ENCODE measurements at places on chromosomes 2 and 18. TPM values are rescaled to one million over a fixed set of nuclear protein-coding genes. Genes with fewer than 3 reads are reported as not detected.
A peak's percentile ranks its signal among the peaks of the same experiment; 100 is the strongest.

Gene LAMA1
- total RNA-seq = 0.05 TPM

Gene ALPI
- total RNA-seq = not detected

Gene DTNA
- total RNA-seq = 9.6 TPM

Gene MAP2
- total RNA-seq = 7.4 TPM

Gene LYG1
- 3.8 TPM for total RNA-seq

Gene FEV
- not detected for total RNA-seq

Gene CAD
- total RNA-seq = 114 TPM

Gene CACNB4
- total RNA-seq = 2.0 TPM

Gene CDH20
- total RNA-seq = not detected

Gene EIF2AK3
- 8.9 TPM for total RNA-seq

Gene ECEL1
- total RNA-seq = not detected

- DNase-seq = no peak
Observed at GRCh38 chr2:222859786-222860612, 837 bp upstream of the ACSL3 start.

DNA sequence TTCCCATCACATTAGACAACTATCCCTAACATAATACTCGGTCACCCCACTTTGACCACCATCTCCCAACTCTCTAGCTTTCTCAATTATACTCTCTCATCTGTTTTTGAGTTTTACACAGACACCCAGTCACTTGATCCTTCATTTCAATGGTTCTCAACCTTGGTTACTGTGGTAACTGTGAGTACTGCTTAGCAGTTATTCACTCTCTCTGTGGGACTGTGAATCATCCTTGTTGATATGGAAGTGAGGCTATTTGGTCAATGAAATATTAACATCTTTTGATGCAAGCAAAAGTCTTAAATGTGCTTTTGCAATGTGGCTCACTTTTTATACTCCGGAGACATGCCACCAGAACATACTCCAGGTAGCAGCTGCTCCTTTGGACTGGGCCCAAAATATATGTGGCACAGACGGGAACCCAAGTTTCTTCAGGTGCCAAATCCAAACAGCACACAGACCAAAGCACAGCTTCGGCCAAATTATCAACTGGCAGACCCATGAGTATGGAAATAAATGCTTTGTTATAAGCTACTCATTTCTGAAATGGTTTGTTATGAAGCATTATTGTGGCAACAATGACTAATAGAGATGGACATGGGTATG, 75.0 kb upstream of the SLC25A52 start:
- no peak for DNase-seq

GRCh38 chr2:11949732-11950523, 203.5 kb downstream of the LPIN1 start:
- DNase-seq = no peak

DNA sequence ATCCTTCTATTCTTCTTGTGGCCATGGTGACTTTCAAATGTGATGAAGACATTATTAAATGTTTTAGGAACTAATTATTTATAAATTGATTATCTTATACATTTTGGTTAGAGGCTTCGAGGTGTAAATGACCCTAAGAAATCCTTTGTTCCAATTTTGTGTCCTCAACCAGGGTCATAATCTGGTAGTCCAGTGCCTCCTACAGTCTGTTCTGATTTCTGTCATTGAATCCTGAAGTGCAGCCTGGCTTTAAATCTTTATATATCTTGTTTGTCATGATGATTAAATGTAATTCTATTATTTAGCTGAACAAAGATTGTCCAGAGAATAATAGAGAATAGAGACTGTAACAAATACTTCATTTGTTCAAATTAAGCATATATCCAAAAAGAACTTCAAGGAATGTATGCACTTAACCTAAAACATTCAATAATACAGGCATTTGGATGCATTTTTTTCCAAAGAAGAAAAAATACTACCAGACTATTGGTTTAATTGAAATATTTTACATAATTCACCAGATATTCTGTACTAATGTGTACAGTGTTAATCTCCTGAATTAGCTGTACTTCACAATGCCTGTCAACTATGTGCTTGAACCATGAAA, 89.8 kb downstream of the PRPF40A start:
- peak; percentile 18 for DNase-seq

- peak; percentile 51 for DNase-seq
Observed at GRCh38 chr2:88307817-88308216, 137.7 kb downstream of the THNSL2 start.

DNA sequence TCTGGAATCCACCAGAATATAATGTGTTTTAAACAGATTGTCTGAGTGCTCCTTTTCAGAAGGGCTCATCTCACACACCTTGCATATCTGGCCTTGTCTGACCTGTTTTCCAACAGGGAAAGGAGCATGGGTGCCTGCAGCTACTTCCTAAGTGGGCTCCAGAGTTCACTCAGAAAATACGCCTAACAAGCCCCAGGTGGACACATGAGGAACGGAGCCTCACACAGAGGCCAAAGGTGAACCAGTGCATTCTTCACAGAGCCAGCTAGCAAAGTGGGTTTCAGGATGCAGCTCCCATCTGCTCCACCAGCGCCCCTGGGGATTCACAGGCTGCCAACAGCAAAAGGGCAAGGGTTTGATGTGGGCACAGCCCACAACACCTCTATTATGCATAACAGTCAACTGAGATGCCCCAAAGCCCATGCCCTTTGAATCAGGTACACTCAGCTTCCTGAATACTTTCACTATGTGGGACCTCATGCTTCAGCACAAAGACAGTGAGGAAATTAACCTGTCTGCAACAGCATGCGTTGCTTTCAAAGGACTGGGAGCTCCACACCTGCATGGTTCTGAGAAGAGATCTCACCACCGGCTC, 86.6 kb downstream of the CCBE1 start:
- DNase-seq = no peak

DNA sequence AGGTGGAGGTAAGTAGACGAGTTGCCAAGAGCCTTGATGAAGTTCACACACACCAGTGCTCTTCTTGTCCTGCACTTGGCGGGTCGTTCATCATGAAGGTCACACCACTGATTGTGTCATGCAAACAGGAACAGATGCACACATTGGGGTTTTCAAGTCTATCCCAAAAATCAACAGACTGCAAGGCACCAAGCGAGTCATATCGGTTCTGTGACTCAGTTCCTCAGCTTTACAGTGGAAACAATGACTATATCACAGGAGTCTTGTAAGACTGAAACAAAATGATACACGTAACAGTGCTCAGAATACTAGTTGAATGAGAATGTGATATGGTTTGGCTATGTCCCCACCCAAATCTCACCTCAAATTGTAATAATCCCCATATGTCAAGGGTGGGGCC, 526.9 kb upstream of the ID2 start:
- DNase-seq = no peak

- DNase-seq = no peak
Observed at GRCh38 chr2:29597035-29597434, 324.4 kb downstream of the ALK start.

DNA sequence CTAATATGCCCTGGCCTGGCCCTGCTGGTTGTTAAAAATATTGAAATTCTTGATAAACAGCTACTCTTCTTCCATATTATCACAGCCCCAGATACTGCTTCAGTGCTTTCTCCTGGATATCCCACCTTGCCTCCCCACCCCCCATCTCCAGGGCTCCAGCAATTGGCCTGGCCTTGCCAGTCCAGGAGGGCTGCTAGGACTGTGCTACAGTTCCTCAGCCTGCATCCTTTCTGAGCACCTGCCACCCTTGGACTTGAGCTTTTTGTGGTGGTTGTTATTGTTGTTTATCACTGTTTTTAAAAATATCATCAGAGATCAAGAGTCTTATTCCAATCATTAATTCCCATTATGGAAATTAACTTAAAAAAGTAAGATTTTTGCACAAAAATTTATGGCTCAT, 13.5 kb downstream of the HNMT start:
- no peak for DNase-seq

- DNase-seq = no peak
Observed at GRCh38 chr18:60861575-60861974, 471.7 kb upstream of the CDH20 start.

GRCh38 chr2:80256782-80257167, 47.8 kb downstream of the LRRTM1 start:
- no peak for DNase-seq

- DNase-seq = no peak
Observed at GRCh38 chr2:110834134-110834827, 101.9 kb downstream of the ACOXL start.

GRCh38 chr2:48219555-48220436, 310.2 kb upstream of the STON1 start:
- no peak for DNase-seq

DNA sequence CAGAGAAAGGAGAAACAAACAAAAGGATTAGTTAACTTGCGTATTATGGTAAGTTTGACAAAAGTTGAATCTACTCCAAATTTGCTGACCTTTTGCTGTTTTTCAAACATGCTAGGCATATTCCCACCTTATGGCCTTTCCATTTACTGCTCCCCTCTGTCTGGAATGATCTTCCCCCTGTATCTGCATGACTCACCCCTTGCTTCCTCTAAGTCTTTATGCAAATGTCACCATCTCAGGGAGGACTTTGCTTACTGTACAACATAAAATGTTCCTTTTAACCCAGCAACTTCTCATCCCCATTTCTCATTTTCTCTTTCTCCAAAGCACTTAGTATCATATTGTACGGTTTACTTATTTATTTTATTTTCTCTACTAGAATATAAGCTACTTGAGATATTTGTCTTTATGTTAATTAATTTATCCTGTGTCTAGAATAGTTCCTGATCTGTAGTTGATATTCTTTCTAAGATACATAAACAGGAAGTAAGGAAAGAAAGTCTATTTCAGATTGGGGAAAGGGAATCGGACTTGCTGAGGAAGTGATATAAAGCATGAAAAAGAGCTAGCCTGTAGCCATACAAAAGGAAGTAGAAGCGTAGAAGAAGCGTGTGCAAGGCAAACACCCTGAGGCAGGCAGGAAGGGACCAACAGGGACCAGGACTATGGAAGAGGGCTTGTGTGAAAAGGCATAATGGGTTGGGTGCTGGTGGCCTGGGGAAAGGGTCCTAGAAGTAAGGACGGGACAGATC, 144.9 kb upstream of the ERBB4 start:
- DNase-seq = no peak

DNA sequence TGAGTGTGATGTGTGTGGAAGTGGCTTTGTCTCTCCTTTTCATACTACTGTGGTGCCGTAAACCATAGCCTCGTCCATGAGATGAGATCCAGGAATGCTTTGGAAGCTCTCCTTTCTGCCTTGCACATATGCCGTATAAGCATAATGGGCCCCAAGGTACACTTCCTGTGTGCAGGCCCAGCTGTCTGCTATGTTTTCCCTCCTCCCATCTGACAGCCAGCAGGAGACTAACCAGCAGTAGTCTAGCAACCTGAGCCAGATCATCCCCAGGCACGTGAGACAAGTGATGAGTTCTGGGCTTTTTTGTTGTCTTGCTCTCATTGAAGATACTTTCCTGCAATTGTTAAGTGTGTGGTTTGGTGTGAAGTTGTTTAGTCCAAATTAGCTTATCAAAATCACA, 555.5 kb upstream of the LRRTM4 start:
- DNase-seq = no peak

DNA sequence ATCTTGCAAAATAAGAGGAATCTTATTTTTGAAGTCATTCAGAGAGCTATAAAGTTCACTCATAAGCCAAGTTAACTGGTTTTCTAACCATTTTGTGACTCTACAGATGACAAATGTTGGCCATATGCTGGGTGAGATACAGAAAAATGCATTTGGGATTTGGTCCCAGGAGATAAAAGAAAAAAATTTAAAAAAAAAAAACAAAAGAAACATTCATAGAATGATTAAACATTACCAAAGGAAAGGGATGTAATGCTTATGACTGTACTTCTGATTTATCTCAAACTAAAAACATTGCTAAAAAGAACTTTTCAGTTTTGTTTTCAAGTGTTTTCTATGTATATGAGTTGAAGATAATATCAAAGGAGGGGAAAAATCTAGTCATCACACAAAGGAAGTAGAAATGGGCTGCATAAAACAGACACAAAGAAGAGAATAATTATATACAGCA, 43.1 kb downstream of the PELI1 start:
- DNase-seq = no peak

DNA sequence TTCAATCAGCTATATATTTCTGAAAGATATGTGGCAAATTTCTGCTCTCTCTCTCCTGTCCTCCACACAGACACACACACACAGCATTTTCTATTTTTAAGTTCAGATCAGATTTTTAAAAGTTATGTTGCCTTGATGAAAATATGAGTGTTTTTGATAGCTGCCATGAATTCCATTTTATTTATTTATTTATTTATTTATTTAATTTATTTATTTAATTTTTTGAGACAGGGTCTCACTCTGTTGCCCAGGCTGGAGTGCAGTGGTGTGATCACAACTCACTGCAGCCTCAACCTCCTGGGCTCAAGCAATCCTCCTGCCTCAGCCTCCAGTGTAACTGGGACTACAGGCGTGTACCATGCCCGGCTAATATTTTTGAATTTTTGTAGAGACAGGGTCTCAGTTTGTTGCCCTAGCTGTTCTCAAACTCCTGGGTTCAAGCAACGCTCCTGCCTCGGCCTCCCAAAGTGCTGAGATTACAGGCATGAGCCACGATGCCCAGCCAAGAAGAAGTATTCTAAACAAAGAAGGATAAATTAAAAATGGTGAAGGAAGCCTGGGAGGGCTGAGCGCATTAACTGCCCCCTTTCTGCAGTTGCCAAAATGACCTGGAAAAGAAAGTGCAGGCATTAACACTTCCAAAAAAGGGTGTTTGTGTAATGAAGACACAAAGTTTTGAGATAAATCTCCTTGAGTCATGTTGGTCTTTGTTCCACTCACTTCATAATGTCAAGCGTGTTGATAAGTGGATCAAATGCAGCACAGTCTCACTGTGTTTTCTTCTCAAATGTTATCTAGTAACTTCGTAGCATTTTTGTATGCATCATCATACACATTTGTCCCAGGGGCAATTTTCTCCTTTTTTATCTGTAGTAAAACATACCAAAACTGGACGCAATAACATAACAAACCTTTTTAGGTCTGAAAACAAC, 11.1 kb upstream of the IMPA2 start:
- DNase-seq = no peak

DNA sequence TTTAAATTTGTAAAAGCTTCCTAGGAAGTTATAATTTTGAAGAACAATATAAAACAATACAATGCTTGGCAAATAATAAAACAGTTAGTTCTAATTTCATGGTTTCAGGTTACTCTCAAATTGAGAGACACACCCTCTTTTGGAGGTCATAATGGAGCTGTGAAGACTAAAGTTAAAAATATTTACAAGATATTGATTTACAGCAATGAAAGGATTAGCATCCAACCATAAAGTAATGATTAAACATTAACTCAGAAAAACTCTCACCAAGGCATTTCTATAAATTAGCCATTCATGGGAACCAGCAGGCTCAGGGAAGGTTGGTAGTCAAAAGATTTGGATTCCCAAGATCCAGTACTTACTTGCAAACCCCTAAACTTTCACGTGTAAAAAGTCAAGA, 6.4 kb downstream of the DPP4 start:
- DNase-seq = no peak

- no peak for DNase-seq
Observed at GRCh38 chr2:167595839-167596471, 651.4 kb downstream of the STK39 start.

Measured in HCT116 (cell line).